ENCODE measurements at places on chromosomes 16 and 17.

DNA sequence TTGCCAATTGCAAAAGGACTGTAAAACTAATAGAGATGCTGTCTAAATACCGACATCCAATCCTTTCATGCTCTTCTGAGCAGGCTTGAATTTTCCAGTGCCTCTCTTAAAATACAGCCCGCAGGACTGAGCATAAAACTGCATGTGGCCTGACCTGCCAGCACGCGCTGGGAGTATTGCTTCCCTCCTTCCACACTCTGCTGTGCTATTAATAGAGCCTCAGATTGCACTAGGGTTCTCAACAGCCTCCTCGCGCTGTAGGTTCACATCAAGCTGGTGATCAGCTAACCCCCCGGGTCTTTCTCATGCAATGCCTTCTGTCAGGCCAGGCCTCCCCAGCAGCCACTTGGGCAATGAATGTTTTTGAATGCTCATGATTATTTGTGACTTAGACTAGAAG lies 14.2 kb upstream of the MSI2 start:
- DNase-seq = no peak

DNA sequence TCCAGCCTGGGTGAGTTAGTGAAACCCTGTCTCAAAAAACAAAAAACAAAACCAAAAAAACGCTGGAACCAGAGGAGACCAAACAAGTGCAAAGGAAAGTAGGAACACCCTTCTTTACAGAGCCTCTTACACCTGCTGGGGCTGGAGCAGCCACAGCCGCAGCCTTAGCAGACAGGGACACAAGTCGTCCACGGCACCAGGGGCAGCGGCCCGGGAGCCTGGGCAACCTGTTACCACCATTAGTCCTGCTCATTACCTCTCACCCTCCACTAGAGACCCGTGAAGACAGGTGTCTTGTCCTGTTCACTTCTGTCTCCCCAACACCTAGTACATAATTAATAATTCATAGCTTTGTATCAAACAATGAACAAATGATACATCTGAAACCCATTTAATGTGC lies 83.6 kb downstream of the C16orf78 start:
- DNase-seq = no peak

DNA sequence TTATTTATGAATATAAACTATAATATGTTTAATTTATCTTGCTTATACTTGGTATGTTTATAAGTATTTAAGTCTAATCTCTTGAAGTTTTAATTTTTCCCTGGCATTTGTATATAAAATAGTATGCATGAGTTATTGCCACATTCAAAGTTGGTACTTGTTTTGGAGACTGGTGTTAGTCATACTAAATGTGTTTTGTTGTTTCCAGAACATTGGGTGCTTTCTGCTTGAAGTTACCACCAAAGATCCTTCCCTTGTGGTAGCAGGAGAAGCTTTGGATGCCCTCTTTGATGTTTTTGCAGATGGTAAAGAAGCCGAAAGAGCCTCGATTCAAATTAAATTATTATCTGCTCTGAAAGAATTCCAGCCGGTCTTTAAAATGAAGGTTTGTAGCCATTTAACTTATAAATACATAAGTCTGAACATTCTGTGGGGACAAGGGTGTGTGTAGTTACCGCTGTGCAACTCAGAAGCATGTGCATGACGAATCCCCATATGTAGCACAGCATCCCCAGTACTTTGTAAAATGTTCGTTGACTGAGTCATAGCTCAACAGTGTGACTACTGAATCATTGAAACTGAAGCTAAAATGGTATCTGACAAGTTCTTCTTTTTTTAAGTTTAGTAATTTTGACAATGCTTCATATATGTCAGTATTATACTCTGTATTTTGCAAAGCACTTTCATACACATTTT lies 36.4 kb downstream of the HEATR3 start:
- no peak for DNase-seq

DNA sequence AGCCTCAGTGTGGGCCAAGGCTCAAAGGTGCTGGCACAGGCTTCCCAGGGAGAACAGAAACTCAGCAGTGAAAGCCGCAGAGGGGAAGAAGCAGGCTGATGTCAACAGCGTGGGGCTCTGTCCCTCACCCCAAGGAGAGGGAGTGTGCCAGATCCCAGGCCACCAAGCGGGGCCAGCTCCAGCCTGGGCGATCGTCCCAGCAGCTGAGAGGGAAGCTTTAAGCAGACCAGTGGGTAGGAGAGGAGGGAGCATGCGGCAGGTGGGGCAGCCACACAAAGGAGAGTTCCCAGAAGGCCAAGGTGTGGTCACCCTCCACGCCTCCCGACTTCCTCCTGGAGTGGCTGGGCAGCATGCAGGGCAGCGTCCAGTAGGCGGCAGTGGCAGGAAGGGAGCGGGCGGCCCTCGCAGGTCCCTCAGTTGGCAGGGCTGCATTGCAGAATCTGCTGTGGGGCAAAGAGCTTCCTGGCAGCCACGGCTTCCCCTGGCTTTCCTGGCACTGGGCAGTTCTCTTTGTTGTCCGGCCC lies 6.0 kb downstream of the SYNGR2 start:
- DNase-seq = peak; percentile 55

- no peak for DNase-seq
Observed at GRCh38 chr17:39566094-39566850, 41.4 kb downstream of the NEUROD2 start.

GRCh38 chr17:36920032-36921005 lies 17.0 kb upstream of the LHX1 start:
- DNase-seq = no peak

DNA sequence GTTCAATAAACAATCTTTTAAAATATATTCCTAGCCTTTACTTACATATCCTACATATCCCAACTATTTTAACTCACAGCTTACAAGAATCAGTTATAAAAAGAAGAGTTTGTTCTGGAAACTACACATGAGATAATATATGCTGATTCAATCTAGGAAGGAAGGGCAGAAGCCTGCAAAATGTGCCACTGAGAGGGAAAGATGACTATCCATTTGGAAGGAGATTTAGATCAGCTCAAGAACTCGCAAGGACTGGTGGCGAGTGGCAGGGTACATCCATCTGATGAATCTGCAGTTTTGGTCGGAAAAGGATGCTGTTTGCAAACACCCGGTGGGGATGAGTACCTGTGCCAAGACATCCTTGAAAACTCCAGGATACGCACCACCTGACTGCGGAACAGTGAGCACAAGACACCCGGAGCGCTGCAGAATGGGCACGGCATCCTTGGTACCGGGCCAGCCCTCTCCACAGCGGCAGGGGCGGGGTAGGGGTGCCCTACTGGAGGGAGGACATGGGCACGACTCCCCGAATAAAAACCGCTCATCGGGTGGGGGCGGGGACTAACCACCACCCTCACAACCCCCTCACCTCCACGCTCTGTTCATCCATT lies 723 bp downstream of the TRIM37 start:
- peak; percentile 57 for DNase-seq

DNA sequence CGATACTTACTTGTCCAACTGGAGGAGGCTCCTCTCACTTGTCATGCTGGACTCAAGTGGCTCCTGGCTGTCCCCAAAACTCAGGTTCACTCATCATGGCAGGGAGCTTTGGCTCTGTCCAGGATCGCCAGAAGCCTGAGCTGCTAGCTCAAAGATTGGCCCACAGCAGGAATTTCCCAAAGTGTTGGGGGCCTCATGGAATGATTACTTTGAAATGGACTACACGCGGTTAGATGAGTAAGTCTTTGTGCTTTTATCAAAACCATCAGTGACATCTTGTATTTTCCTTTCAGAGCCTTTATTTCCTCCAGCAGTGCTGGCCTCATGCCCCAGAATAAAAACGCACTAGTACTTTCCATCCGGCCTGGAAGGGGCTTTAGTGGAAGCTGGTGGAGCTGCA lies 29.2 kb upstream of the PHB1 start:
- DNase-seq = no peak

DNA sequence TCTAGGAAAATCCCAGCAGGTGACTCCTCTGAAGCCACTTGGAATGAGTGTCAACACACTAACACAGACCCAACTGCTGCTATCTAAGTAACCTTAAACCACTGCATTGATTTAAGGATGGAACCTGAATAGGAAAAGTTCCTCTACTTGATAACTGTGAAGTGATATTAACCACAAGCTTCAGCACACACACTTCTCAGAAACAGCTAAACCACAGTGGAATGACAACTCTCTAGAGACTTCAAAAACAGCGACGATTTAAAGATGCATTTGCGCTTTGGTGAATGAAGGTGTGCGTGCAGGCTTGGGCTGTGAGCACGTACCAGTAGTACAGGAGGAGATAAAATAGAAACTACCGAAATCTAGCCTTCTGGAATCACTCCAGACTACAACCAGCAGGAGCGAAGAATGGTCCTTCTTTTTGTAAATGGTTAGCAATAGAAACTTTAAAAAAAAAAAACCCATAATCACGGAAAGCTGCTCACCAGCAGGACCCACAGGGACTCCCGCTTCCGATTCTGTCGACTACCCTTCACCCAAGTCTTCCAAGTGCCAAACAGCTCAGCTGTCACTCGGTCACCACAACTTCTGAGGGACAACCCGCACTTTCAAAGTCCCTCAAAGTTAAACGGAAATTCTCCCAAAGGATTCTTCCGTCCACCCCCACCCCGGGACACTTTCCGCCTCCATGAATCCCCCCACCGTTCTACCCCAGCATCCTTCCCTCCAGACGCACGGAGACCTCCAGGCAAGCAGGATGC lies 137.7 kb upstream of the CORO6 start:
- peak; percentile 78 for DNase-seq

- DNase-seq = no peak
Observed at GRCh38 chr16:10554569-10554968, 25.8 kb downstream of the EMP2 start.

DNA sequence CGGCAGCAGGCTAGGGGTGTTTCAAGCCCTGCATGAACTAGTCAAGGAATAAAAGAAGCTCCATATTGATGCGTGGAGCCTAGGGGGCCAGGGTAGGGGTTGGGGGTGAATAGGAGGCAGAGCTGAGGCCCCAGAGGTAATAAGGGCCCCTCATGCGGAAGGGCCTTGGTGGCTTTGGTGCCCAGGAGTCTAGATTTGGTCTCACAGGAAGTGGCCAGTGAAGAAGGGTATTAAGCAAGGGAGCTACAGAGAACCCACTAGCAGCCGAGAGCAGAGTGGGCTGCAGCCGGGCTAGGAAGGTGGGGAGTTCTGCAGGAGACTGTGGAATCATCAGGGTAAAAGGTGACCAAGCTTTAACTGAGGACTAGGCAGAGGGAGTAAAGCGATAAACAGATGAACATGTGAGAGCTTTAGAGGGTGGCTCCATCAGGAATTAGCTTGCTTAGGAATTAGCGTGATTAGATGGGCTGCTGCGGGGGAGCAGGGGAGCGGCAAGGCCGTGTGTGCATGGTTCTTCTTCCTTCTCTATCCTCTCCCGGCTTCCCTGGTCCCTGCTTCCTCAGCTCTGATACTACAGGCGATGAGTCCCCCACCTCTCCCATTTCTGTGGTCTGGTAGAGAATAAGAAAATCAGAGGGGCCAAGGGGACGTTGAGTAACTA lies 9.8 kb downstream of the GNGT2 start:
- no peak for DNase-seq

GRCh38 chr17:7842380-7843256 lies 8.6 kb downstream of the KDM6B start:
- DNase-seq = peak; percentile 74

DNA sequence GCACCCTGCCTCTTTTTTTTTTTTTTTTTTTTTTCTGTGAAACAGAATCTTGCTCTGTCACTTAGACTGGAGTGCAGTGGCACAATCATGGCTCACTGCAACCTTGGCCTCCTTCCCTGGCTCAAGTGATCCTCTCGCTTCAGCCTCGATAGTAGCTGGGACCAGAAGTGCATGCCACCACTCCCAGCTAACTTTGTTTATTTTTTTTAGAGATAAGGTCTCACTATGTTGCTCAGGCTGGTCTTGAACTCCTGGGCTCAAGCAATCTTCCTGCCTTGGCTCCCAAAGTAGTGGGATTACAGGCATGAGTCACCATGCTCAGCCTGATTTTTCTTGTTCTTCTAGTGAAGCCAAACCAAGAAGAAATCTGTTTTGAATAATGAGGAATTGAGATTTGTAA lies 25.0 kb downstream of the CDK12 start:
- DNase-seq = no peak

DNA sequence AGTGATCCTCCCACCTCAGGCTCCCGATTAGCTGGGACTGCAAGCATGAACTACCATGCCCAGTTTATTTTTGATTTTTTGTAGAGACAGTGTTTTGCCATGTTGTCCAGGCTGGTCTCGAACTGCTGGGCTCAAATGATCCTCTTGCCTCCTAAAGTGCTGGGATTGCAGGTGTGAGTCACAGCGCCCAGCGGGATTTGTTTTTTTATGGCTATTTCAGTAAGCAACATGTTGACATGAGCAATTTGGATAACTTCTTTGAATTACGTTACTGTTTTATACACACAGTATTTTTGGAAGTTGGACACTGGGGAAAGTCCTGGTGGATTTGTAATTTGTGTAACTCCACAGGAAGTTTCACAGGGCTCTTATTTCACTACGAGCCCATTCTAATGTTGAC lies 18.5 kb upstream of the RHOT1 start:
- no peak for DNase-seq

DNA sequence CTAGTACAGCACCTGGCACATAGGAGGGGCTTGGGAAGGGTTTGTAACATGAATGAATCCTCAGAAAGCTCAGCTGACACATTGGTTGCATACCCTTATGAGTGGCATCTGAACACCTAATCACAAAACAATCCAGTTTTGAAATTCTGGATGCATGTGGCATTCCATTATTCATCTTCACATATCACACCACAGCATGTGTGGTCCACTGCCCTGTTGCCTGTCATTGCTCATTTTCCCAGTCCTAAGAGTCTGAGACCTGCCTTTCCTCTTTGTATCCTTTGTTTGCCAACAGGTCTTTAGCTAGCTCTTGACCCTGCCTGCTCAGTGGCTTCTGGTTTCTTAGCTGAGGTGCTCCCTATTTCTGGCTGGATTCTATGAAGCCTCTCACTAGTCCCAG lies 170.8 kb upstream of the ASIC2 start:
- no peak for DNase-seq

GRCh38 chr17:43986225-43986981 lies 18.0 kb upstream of the NAGS start:
- DNase-seq = peak; percentile 39

DNA sequence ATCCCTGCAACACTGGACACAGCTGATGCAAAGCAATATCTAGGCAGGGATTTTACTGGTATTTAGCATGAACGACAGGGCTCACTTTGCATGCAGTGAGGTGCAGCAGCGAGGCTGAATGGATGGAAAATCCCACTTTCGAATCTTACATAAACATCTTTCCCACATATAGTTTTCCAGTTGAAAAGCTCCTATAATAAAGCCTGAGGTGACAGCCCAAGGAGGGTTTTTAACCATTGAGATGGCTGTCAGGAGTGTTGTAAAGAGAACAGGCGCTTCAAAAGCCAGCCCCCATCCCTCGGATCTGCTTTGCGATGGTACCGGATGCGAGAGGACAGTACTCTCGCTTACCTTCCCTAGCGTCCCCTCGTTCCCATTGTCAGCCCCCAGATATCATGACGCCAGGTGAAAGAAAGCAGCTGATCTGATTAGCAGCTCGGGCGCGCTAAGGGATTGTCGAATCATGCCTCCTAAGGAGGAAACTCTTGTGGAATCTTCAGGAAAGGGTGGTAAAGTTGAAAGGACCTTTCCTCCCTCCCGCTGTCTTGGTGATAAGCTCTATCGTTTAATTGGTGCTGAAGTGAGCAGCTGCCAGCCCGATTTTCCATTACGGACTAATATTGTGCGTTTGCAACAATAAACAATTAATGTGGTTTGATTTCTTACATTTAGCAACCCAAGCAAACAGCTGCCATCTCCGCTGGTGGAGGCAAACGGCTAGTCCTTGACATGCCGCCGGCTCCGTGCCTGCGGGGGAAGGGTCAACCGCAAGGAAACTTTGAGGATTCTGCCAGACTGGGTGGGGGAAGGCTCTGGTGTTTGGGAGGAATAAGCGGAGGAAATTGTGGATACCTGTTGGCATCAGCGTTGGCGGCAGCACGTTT lies 1.8 kb downstream of the CDH8 start:
- DNase-seq = no peak

- DNase-seq = no peak
Observed at GRCh38 chr16:51031598-51031997, 119.5 kb downstream of the SALL1 start.
